Neural crest cell (in vitro differentiated cells): ENCODE measurements at places on chromosomes 3 and 15. TPM values are rescaled to one million over a fixed set of nuclear protein-coding genes. Genes with fewer than 3 reads are reported as not detected.

- no peak for DNase-seq
These were observed 2.1 kb downstream of the TRIM69 start for GRCh38 chr15:44738340-44738984.

- no peak for DNase-seq
These were observed 34.9 kb upstream of the TIPARP start for GRCh38 chr3:156639414-156640023.

The CPLX3 gene
- not detected in 2 replicates for total RNA-seq

GRCh38 chr3:169659096-169659819 is 4.3 kb downstream of the MECOM start:
- no peak for DNase-seq

- no peak for DNase-seq
These were observed 23.9 kb upstream of the UBE2E1 start for GRCh38 chr3:23781871-23782270.

- DNase-seq, result no peak
These were observed 217.3 kb downstream of the SNRPN start for GRCh38 chr15:25171856-25172687.

The IMPG2 gene
- 0.40 and 0.52 TPM in 2 replicates for total RNA-seq

The NR1I2 gene
- total RNA-seq, result 0.26 TPM in 1 of 2 replicates, not detected in the other

GRCh38 chr15:59945036-59945435 is 59.1 kb upstream of the FOXB1 start:
- no peak for DNase-seq

DNA sequence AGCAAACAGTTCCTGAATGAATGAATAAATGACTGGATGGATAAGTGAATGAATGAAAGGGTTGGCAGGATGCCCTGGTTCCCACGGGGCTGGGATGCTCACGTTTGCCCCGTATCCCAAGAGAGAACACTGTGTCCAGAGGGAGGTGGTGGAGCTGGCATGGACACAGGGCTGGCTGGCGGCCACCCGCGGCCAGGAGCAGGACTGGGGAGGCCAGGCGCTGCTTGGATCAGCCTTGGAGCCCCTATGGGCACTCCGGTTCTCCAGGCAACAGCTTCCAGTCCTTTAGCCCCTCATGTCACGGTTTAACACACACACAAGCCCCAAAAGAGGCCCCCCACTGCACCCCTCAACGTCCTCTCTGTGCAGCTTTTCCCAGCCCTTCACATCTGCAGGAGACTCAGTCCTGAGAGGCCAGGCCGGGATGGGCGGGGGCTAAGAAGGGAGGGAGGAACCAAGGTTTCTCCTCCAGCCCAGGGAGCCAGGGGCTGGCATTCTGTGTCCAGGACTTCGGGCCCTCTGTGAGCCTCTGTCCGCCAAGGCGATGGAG is 86.0 kb upstream of the ALDH1L1 start:
- no peak for DNase-seq

The KNG1 gene
- total RNA-seq, result not detected in 2 replicates

DNA sequence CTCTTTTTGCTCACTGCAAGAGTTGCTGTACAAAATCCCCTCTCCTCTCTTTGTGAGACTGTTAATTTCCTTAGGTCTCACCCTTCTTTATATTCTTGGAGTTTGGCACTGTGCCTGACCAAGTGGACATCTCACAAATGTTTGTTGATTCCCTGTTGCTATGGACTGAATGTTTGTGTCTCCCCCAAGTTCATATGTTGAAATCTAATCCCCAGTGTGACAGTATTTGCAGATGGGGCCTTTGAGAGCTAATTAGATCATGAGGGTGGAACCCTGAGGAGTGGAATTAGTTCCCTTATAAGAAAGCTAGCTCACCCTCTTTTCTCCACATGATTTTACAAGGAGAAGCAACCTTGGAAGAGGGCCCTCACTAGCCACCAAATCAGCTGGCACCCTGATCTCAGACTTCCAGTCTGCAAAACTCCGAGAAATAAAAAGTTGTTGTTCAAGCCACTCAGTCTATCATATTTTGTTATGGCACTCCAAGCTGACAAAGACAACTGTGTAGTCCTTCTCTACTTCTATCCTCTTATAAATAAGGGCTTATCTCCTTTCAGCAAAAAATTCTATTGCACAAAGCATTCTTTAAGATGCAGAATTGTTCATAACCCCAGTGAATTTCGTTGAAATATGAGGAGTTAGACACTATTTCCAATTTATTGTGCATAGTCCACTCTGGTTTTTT is 65.5 kb upstream of the NPHP3 start:
- DNase-seq, result no peak

DNA sequence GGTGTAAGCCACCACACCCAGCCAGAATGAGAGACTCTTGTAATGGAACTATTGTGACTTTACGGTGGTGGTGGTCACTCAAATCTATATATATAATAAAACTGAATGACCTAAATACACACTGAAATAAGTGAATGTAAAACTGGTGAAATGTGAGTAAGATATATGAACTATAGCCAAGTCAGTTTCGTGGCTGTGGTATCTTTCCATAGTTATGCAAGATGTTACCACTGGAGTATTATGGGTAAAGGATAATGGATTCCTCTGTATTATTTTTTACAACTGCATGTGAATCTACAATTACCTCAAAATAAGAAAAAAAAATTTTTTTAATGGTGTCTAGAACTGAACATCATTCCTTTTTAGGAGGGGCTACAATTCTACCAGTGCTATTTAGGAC is 21.9 kb downstream of the PIK3CB start:
- no peak for DNase-seq

DNA sequence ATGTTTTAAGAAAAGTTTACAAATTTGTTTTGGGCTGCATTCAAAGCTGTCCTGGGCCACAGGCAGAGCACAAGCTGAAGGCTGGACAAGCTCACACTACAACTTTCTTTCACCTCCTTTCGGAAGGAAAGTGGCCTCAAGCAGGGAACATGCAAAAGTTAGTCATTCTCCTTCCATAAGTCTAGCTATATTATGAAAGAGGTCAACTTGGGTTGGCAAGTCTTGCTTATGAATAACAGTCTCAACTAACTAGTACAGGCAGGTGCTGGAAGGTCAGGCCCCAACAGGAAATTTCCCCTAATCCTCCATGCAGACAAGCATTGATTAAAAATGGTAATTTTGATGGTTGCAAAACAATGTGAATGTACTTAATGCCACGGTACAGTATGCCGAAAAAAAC is 69.4 kb downstream of the OSBPL10 start:
- DNase-seq, result no peak

The UROC1 gene
- total RNA-seq, result not detected in 2 replicates

The LRRC31 gene
- not detected in 2 replicates for total RNA-seq

The TIMP4 gene
- 0.75 and 1.1 TPM in 2 replicates for total RNA-seq

DNA sequence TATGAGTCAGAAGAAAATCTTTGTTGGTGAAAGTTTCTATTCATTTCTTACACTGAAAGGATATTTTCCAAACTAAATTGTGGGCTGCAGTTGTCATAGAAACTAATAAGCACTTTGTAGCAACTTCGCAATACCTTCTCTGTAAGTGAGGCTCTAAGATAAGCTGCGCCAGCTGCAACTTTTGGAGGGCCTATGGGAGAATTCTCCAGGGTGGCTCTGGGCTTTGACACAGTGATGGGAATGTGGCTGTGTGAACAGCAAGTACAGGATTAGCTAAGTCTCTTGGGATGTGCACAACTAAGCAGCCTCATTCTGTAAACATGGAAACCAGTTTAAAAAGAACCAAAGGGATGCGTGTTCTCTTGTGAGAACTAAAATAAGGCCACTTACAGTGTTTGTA is 124.6 kb upstream of the SGO1 start:
- no peak for DNase-seq

DNA sequence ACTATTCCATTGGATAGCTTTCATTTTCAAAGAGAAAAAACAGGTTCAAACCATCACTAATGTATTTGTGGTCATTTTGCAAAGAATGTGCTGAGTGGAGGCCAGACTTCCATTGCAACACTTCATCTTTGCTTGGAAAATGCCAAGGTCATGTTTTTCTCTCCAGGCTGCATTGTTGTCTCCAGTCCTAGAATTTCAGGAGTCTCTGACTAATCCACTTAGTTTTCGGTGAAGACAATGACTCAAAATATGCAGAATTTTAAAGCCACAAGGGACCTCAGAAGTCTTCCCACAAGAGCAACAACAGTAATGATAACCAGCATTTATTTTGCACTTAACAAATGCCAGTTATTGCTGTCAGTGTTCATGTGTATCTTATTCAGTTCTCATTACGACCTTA is 277.0 kb downstream of the RYR3 start:
- no peak for DNase-seq

The RPL4 gene
- 3,194 and 3,277 TPM in 2 replicates for total RNA-seq

DNA sequence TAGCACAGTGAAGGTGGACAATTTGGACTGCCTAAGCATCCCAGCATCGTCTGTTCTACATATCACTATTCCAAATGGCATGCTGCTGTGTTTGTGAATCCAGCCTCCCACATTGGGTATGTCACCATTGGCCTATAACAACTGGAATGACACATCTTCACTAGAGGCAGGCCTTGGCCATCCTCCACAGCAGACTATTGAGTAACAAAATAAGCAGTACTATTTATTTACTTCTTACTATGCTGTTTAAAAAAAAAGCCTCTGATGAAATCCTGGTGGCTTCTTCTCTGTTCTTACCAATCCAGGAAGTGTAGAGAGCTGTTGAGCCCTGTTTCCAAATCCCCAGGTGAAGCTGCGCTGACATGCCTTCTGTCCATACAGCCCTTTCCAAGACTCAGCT is 30.6 kb upstream of the CERS3 start:
- DNase-seq, result no peak

DNA sequence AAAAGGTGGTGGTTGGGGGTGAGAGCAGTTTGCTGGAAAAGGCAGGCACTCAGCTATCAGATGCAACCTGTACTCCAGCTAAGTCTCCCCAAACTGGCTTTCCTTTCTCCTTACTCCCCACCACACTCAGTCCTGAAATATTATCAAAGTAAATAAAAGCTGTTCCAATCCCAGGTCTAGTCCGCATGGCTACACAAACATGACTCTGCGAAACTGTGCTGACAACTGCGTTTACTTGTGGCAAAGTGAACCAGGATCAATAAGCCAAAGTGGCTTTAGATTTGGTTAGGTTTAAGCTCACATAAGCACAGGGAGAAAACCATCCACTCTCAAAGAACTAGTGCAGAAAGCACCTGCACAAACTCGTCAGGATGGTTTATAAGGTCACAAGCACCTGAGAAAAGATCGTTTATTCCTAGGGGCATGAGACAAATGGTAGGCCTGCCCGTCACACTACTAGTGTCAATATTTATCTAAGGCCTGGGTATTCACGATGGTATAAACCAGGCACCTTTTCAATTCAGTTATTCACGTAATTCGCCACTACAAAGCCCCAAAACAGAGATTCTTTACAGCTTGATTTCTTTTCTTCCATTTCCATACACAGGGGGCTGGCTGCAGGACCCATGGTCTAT is 25.3 kb downstream of the LRIG1 start:
- no peak for DNase-seq

GRCh38 chr3:120642368-120642948 is 39.6 kb downstream of the HGD start:
- no peak for DNase-seq

The NAA50 gene
- total RNA-seq, result 138 and 144 TPM in 2 replicates

DNA sequence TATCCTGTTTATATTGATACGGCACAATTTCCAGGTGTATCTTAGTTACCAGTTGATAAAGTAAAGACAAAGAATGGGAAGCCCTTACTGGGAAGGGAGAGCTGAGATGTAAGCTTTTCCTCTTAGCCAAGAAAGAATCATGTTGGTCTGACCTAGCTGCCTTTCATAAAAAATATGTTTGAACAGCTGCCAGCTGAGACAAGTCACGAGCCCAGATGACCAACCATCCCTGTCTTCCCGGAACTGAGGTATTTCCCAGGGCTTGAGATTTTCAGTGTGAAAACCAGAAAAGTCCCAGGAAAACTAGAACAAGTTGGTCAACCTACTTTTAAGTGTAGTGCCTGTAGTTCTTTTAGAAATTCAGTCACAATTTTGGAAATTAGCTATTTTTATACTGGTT is 3.6 kb upstream of the MYH15 start:
- DNase-seq, result no peak

The GDPGP1 gene
- 5.8 and 7.0 TPM in 2 replicates for total RNA-seq

DNA sequence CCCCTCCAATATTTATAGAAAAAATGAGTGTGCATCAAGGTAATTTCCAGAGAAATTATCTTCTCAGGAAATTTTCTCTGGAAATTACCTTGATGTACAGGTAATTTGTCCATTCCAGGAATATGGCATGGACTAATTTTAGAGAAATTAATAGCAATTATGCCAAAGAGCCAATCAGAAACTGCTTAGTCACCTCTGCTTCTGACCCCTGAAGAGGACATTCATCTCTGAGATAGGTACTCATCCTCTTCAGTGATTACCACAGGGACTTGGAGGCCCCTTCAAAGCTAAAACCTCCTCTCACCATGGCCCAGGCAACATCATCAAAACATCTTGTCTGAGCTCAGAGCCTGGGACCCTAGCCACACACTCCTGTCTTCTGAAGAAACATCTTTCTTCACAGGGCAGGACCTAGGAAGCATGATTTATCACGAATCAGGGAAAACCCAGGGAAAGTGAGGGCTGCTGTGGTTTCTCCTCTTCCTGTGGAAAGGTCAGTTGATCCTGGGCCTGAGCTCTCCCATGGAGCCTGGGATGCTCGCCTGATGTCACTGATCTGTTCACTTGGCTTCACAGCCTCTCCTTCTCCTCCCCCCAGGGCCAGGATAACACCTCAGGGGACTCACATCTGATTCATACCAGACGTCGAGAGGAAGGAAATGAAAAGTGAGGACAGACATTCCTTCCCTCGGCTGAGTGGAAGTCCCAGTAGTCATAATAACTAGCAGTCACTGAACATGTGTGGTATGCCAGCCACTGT is 210.5 kb downstream of the DTWD1 start:
- no peak for DNase-seq

The IGDCC3 gene
- 298 and 300 TPM in 2 replicates for total RNA-seq

DNA sequence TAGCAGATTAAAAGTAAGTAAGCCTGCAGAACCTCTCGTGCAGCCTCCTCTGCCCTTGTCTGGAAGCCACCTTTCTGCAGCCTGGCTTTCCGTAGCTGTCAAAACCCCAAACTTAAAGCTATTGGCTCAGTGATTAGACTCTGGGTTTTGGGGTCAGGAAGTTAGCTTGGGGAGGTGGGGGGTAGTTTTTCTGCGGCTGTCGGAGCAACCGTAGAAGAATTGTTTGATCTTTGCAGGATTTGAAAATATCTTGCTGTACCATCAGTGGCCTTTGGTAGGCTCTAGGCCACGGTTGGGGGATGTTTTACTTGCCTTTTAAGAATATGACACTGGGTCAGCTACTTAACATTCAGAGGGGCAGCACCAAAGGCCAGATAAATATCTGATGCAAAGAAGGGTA is 88.4 kb upstream of the RASGRP1 start:
- no peak for DNase-seq

- DNase-seq, result no peak
These were observed 18.8 kb upstream of the IGF2BP2 start for GRCh38 chr3:185843635-185844034.

DNA sequence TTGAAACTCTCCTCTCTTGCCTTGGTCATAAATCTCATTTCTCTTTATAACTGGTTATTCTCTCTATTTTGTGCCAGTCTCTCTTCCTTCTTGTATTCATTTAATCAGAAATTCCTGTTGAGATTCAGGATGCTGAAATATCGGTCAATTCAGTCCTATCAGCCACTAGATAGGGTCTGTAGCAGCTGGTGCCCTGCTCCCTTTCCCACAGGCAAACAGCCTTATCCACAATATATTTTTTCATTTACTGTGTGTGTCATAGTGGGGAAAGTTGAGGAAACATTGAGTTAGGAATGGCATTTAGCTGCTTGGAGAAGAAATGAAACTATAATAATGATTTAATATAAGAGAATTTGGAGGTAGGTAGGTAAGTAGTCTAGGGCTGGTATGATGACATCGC is 146.3 kb downstream of the RBPMS2 start:
- no peak for DNase-seq

The AMT gene
- total RNA-seq, result 10.2 and 14.0 TPM in 2 replicates

The RTP1 gene
- total RNA-seq, result not detected in 2 replicates

The FGF12 gene
- total RNA-seq, result 3.0 and 4.0 TPM in 2 replicates
